Endothelial cell (in vitro differentiated cells): ENCODE measurements at places on chromosomes 11 and 22. TPM values are rescaled to one million over a fixed set of nuclear protein-coding genes. Genes with fewer than 3 reads are reported as not detected.

Gene AQP11
- total RNA-seq = 0.33 TPM

Gene E2F8
- total RNA-seq = 0.92 TPM

Gene TEAD1
- 54.4 TPM for total RNA-seq

Gene SLC6A5
- total RNA-seq = not detected

Gene TREH
- total RNA-seq = not detected

Gene LRRC55
- total RNA-seq = 4.7 TPM

GRCh38 chr11:27468209-27468994, 4.2 kb downstream of the LGR4 start:
- H3K4me1 ChIP-seq = peaks cover 16% of the 10 kb centered on the region
- no peak for DNase-seq
- H3K27me3 ChIP-seq = peaks cover 8% of the 10 kb centered on the region
- no peaks in the 10 kb centered on the region for H3K36me3 ChIP-seq

GRCh38 chr11:110812086-110812733, 100.0 kb upstream of the ARHGAP20 start:
- DNase-seq = no peak
- peaks cover 9% of the 10 kb centered on the region for H3K4me1 ChIP-seq
- H3K27me3 ChIP-seq = no peaks in the 10 kb centered on the region
- no peaks in the 10 kb centered on the region for H3K36me3 ChIP-seq

DNA sequence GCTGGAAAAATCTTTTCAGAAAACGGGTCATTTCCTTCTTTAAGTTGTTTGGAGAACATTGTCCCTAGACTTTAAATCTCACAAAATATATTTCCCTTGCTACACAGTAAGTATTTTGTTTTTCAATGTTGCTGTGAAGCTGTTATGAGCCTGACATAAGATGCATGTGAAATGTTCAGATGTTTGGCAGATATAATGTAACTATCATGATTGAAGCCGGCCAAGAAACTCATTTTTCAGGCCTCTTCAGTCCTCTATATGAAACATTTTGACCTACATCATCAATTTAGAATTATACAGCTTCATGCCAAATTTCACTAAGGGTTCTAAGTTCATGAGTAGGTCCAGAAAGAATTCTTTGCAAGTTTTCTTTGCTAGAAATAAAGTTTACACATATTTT, 133.8 kb downstream of the JRKL start:
- no peak overlapping the region for H3K4me3 ChIP-seq
- no peak overlapping the region for H3K27ac ChIP-seq
- no peaks in the 10 kb centered on the region for H3K27me3 ChIP-seq
- no peaks in the 10 kb centered on the region for H3K36me3 ChIP-seq

DNA sequence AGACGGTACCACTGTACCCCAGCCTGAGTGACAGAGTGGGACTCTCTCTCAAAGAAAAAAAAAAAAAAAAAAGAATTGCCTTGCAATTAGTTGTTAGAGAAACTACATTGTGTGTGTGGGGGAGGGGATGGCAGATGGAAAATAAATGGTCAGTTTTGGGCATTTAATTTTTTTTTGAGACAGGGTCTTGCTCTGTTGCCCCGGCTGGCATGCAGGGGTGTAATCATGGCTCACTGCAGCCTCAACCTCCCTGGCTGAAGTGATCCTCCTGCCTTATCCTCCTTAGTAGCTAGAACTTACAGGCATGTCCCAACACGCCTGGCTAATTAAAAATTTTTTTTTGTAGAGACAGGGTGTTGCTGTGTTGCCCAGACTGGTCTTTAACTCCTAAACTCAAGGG, 36.4 kb downstream of the WEE1 start:
- DNase-seq = no peak
- H3K4me1 ChIP-seq = peaks cover 12% of the 10 kb centered on the region
- peaks cover 12% of the 10 kb centered on the region for H3K27me3 ChIP-seq
- H3K27ac ChIP-seq = no peak overlapping the region

DNA sequence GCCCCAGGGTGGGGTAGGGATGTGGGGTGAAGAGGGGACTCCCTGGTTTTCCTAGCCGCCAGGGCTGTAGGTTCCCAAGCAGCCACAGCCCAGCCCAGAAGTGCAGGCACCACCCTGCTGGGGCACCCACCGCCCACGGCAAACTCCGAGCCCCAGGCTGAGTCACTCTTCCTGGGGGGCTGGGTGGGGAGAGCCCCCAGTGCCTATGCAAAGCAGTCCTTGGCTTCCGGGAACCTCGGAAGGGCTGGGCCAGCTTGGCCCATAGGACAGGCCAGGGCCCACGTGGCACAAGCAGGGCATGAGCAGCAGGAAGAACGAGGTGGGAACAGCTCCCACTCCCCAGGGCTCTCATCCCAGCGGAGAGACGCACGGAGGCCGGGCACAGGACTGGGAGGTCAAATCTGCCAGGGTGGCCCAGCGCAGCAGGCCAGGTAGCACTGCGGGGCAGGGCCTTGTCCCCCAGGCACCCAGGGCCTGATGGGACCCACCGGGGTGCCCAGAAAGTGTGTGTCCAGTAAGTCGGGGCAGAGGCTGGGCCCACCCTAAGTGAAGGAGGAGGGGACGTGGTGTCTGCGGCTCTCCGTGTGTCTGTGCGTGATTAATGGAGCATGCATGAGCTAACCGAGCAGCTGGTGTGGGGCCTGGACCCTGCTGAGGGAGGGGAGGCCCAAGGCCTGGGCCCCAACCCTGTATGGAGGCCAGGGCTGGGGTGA, 4.6 kb upstream of the IL17REL start:
- no peaks in the 10 kb centered on the region for H3K36me3 ChIP-seq
- no peaks in the 10 kb centered on the region for H3K4me1 ChIP-seq
- H3K27ac ChIP-seq = no peak overlapping the region
- DNase-seq = no peak
- peaks cover 17% of the 10 kb centered on the region for H3K27me3 ChIP-seq

DNA sequence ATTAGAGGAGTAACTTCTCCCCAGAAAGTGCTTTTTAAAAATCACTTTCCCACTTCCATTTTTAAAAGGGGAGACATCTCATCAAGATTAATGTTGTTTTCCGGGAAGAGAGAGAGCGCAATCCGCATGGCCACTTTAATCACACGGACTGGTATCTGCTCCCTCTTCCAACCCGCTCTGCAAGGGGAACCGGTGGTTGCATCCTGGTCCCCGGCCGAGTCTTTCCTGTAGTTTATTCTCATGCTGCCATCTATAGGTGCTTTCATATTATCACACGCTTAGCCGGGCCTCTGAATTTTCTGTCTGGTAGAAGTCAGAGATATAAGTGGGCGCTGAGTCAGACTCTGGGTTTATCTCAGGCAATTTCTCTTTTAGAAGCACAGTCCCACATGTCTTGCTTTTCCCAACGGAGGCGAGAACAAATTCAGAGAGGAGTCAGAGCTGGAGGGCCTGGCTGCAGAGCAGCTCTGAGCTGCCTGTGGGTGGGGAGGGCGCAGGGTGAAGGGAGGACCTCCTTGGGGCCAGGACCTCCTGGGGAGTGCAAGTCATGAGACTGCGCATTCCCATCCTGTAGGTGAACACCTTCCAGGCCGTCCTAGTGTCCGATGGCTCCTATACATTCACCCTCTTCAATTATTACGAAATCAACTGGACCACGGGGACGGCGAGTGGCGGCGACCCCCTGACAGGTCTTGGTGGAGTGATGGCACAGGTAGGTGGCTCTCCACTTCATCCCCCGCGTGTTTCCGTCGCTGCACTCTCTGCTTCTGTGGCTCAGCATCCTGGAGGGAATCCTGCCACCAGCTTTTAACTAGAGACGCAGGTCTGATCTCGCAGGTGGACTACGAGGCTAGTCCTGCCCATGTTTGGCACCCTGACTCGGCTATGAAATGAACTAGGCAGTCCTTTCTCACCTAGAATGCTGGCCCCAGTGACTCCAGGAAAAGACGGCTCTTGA, 11.7 kb downstream of the TECTA start:
- H3K4me3 ChIP-seq = no peak overlapping the region
- H3K36me3 ChIP-seq = no peaks in the 10 kb centered on the region
- peak; percentile 60 for DNase-seq
- peaks cover 3% of the 10 kb centered on the region for H3K4me1 ChIP-seq
- H3K27me3 ChIP-seq = peaks cover 1% of the 10 kb centered on the region

GRCh38 chr11:119093942-119094815, 7.5 kb downstream of the DPAGT1 start:
- peaks cover 43% of the 10 kb centered on the region for H3K36me3 ChIP-seq
- peak; percentile 38 for DNase-seq
- peak overlapping the region; percentile 36 for H3K27ac ChIP-seq
- H3K4me3 ChIP-seq = peak overlapping the region; percentile 91
- H3K4me1 ChIP-seq = peaks cover 20% of the 10 kb centered on the region
- H3K27me3 ChIP-seq = peaks cover 14% of the 10 kb centered on the region

DNA sequence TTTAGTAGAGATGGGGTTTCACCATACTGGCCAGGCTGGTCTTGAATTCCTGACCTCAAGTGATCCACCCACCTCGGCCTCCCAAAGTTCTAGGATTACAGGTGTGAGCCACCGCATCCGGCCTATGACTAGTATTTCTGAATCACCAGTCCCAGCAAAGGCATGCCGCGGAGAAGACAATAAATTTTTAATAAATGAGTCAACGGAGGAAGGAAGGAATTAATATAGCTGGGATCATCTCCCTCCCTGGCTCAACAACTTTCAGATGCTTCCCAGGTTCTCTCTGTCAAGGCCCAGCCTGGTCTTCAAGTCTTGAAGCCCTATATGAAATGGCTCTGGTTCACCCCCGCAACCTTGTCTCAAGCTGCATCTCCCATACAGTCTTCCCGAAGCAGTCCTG, 45.7 kb downstream of the CYTH4 start:
- no peak for DNase-seq
- peaks cover 20% of the 10 kb centered on the region for H3K27me3 ChIP-seq
- no peaks in the 10 kb centered on the region for H3K36me3 ChIP-seq
- no peak overlapping the region for H3K4me3 ChIP-seq

DNA sequence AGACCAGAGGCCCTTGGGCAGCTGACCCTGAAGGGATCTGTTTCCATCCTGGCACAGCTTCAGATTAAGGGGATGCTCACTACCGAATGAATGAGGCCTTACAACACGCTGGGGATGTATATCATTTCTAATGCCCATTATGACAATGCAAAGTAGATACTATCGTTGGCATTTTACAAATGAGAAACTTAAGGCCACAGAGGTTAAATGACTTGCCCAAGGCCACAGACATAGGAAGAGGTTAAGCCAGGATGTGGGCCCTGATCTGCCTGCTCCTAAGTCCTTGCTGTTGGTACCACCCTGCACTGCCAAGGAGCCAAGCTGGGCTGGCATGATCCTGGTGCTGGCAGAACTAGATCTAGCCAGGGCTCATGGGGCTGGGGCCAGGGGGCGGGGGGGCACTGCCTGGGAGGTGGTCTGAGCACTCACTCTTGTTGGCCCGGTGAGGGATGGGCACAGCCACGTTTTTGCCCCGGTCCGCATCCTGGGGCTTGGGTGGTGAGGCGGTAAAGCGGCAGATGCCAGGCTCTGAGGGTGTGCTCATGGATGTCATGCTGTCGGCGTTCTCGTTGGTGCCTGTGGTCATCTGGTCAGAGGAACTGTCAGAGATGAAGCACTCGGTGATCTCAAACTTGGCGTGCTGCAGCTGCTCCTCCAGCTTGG, 102.8 kb downstream of the CEP164 start:
- no peak overlapping the region for H3K27ac ChIP-seq
- H3K4me1 ChIP-seq = peaks cover 2% of the 10 kb centered on the region
- H3K4me3 ChIP-seq = no peak overlapping the region
- no peak for DNase-seq
- H3K27me3 ChIP-seq = peaks cover 4% of the 10 kb centered on the region
- no peaks in the 10 kb centered on the region for H3K36me3 ChIP-seq

DNA sequence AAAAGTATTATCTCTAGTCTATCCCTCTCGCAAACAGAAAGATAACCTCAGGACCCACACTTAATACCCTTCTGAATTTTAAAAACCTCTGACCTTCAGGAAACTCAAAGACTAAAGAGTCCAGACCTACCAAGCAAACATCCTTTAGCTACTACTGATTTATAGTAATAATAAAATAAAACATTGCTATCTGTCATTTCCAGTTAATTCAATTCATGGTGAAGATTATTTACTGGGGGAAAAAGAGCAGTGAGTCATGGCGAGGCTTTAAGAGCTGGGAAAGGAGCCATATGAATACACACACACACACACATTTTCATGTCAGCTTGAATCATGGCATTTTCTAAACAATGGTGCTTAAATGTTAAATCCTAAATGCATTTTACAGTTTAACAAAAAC, 87.1 kb downstream of the FAM76B start:
- H3K27ac ChIP-seq = no peak overlapping the region
- H3K27me3 ChIP-seq = no peaks in the 10 kb centered on the region
- DNase-seq = no peak
- no peak overlapping the region for H3K4me3 ChIP-seq

DNA sequence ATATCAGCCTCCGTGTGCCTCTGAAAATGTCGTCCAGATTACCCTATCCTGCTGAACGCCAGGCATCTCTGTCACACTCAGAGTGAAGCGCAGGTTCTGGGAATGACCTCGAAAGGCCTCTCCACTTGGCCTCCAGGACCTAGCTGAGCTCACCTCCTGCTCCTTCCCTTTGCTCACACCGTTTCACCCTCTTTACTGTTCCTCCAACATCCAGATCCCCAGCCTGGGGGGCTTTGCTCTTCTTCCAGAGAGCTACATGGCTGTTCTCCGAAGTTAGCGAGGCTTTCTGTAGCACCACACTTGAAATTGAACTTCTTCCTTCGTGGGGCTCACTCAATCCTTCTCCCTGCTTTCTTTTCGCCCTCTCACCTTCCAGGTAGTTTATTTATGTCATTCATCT, 27.9 kb downstream of the GLB1L2 start:
- peaks cover 18% of the 10 kb centered on the region for H3K4me1 ChIP-seq
- no peak for DNase-seq
- no peaks in the 10 kb centered on the region for H3K36me3 ChIP-seq

GRCh38 chr11:2448661-2449547, 4.1 kb downstream of the KCNQ1 start:
- DNase-seq = no peak
- H3K4me1 ChIP-seq = peaks cover 16% of the 10 kb centered on the region
- H3K27ac ChIP-seq = no peak overlapping the region
- H3K36me3 ChIP-seq = no peaks in the 10 kb centered on the region
- no peak overlapping the region for H3K4me3 ChIP-seq
- H3K27me3 ChIP-seq = peaks cover 12% of the 10 kb centered on the region

GRCh38 chr11:57318178-57318577, 6.6 kb downstream of the TNKS1BP1 start:
- H3K27me3 ChIP-seq = peaks cover 8% of the 10 kb centered on the region
- DNase-seq = no peak
- H3K36me3 ChIP-seq = peaks cover 26% of the 10 kb centered on the region
- H3K27ac ChIP-seq = peak overlapping the region; percentile 21
- peak overlapping the region; percentile 10 for H3K4me3 ChIP-seq
- peaks cover 33% of the 10 kb centered on the region for H3K4me1 ChIP-seq

- no peak for DNase-seq
- peaks cover 10% of the 10 kb centered on the region for H3K36me3 ChIP-seq
- peaks cover 5% of the 10 kb centered on the region for H3K27me3 ChIP-seq
- no peak overlapping the region for H3K27ac ChIP-seq
- no peak overlapping the region for H3K4me3 ChIP-seq
Measured at GRCh38 chr11:111845276-111846028, 25.9 kb downstream of the ALG9 start.

DNA sequence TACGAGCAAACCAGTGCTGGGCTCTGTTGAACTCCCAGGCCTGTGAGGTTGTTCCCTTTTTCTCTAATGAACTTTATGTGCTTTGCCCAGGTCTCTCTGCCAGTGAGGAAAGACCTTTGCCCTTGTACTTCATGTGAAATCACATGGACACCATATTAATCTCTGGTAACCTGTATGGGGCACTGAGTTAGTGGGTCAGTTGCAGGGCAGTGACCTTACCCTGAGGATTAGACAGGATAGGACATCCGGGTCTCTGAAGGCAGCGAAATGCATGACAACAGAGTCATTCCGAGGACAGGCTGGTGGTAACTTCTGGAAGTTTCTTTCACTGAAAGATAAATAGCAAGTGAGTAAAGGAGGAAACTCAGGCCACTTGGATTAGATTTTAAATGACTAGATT, 93.7 kb downstream of the ZBTB16 start:
- DNase-seq = no peak
- no peak overlapping the region for H3K4me3 ChIP-seq
- H3K27ac ChIP-seq = no peak overlapping the region
- H3K4me1 ChIP-seq = no peaks in the 10 kb centered on the region
